ENCODE measurements at places on chromosomes 11 and 22.

- no peak for DNase-seq
These were observed 34.9 kb downstream of the CADM1 start for GRCh38 chr11:115469361-115469760.

- no peak for DNase-seq
These were observed 34.3 kb upstream of the IGSF9B start for GRCh38 chr11:133991101-133991500.

DNA sequence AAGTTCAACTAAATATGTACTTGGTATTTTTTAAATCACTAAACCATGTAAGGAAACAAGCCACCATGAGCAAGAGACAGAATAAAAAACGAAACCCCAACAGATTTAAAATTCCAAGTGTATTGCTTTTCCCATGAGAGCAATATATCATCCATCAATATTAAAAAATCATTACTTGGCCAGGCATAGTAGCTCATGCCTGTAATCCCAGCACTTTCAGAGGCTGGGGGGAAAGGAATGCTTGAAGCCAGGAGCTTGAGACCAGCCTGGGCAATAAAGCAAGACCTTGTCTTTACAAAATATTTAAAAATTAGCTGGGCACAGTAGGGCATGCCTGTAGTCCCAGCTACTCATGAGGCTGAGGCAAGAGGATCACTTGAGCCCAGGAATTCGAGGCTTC, 190.8 kb downstream of the TTC28 start:
- DNase-seq: no peak

- peak; percentile 77 for DNase-seq
These were observed 7.3 kb downstream of the USP47 start for GRCh38 chr11:11848891-11849746.

DNA sequence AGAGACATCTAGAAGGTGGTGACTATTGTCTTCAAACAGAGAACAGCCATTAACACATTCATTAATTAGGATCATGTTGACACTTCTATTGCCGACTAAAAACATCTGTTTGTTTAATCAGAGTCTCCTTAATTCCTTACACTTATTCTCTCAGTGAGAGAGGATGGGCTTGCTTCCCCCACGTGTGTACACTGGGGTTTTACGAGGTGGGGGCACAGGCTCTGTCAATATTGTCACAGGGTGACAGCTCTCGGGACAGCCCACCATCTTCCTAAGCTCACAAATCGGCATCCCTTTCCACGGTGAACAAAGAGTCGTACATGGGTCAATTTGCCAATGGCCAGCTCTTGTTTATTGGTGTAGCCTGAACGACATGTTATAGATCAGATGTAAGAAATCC, 413.2 kb downstream of the MIAT start:
- no peak for DNase-seq

- DNase-seq: no peak
These were observed 256.3 kb upstream of the ARHGAP20 start for GRCh38 chr11:110968348-110969062.

DNA sequence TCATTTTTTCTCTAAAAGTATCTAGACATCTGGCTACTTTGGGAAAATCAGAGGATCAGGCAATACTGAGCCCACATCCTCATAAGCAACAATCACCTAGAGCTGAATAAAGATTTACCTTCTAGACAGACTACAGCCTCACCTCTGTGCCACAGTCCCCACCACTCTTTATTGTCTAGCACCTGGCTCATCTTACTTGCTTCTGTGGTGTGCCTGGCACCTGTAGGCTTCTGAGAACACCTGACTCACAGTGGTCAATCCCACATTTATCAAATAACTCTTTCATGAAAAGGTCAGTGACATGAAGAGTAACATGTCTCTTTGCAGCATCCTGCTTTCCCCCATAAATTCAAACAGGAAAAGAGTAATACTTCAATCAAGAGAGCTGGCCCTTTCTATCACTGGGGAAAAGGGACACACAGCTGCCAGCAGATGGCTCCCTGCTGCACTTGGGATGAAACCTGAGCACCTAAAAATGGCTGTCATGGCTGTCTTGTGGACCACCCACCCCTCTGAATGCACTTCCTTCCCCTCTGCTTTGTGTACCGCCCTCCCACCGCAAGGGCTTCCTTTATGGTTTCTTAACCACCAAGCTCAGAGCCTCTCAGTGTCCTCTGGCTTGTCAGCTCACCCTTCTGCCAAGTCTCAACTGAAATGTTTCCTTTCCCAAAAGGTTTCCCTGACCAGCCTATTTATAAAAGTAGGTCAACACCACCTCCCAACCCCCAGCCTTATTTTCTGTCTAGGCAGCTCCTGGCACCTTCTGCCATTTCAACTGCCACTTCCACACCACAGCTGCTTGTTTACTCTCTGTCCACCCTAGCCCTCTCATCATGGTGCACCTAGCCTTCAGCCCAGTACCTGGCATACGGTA, 9.3 kb downstream of the TFIP11 start:
- DNase-seq: peak; percentile 41

- no peak for DNase-seq
These were observed 306.3 kb upstream of the ANO3 start for GRCh38 chr11:26025676-26026075.

DNA sequence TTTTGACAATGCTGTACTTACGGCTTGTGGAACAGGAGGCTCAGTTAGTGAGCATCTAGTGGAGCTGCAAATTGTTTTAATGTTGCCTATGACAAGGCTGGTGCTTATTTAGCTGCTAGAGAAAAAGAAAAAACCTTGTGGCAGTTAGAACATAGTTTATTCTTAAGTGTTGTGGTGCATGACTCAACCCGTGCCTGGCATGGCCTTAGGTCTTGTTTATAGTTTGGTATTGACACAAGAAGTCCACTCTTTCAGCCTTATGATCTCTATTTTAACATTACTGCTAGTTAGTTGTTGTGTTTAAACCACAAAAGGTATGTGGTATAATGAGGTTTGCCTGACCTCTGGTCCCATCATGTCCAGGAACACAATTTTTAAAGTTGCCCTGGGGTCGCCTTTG, 744.6 kb downstream of the FAM181B start:
- DNase-seq: no peak

DNA sequence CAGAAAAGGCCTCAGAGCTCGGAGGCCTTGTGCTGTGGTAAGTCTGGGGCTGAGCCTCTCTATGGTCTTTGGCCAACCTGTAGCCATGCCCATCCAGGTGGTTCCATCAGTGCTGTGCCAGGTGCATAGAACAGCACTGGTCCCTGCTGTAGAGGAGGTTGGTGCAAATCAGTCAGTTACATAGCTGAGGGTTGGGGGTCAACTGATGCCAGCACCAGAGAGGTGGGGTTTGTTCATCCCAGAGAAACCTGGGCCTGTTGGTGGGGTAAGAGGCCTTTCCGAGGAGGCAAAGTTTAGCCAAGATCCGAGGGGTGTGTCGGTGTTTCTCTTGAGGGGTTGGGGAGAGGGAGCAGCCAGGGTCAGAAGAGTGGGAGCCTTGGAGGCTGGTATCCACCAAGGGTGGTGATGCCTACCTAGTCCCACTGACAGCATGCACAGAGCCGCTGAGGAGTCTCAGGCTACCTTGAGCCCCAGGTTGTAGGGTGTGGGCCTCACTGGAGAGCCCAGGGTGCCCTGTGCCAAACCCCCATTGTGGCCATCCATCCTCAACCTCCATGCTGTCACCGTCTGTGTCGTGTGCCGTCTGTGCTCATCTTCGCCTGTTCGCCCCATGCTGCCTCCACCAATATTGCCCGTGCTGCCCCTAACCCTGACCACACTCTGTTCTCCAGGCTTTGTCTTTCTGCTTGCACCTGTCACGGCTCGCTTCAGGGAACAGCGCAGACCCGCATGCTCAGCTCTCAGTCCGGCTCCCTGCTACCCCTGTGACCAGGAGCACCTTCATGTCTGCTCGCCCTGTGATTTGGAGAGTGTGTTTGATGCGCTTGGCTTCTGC, 78.7 kb upstream of the SUSD2 start:
- DNase-seq: no peak

GRCh38 chr11:8709002-8709672, 26.5 kb downstream of the RPL27A start:
- no peak for DNase-seq

GRCh38 chr22:42673898-42674401, 24.8 kb upstream of the CYB5R3 start:
- no peak for DNase-seq

- DNase-seq: no peak
These were observed 740 bp upstream of the TRMT2A start for GRCh38 chr22:20117633-20118299.

GRCh38 chr11:129435499-129436245, 60.0 kb downstream of the BARX2 start:
- DNase-seq: no peak

- peak; percentile 89 for DNase-seq
These were observed 11.5 kb downstream of the YPEL4 start for GRCh38 chr11:57638005-57638781.

DNA sequence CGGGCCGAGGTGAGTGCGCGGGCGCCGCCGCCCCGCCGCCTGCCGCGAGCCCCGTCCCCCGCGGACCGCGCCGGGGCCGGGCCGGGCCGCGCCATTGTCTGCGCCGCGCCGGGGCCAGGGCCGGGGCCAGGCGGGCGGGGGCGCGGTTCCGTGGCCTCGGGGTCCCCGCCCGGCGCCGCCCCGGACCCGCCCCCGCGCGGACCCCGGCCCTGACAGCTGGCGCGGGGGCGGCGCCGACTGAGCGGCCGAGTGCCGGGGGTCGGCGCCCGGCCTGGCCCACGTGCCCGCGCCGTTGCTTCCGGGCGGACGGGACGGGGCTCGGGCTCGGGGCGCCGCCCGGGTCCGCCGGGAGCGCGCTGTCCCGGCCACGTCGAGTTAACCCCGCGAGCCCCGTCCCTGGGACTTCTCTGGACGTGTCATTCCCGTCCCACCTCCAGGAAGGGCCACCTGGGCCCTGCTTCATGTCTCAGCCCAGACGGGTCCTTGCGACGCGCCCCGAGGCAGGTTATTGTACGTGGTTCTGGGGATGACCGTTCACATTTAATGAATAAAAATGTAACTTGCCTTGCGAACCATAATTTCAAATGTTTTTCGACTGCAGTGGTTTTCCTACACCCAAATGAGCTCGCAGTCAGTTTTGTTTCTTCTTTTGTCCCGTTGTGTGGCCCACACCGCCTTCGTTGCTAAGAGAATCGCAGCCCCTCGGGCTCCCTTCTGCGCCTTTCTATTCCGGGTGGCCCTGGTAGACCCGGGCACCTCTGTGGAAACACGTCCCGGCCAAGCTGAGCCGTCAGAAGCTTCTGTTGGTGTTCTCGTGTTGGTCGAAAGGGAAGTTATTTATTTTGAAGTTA, 562 bp downstream of the ZBED4 start:
- DNase-seq: no peak

DNA sequence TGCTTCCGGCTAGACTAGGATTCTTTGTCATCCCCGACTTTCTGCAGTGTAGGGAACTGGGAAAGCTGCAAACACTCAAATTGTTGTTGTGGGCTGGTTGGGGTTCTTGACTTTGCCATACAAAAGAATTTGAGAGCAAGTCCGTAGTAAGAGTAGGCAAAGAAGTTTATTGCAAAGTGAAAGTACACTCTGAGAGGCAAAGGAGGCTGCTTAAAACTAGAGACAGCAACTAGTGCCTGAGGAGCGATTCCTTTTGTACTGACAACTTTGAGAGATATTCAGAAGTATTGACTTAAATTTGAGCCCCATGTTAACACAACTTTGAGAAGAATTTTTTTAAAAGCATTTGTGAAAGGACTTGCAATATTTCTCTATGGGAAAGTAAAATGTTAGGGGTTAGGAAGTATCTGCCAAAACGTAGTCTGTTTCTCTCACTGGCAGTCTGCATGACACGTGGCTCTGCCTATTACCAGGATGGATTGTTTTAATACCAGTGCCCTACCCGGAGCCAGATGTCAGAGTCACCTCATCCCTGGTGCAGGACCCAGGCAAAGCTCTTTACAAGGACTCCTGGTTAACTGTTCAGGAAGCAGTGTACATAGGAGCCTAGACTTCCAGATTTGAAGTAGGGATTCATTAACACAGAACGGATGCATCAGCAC, 85.0 kb upstream of the CLPB start:
- no peak for DNase-seq

DNA sequence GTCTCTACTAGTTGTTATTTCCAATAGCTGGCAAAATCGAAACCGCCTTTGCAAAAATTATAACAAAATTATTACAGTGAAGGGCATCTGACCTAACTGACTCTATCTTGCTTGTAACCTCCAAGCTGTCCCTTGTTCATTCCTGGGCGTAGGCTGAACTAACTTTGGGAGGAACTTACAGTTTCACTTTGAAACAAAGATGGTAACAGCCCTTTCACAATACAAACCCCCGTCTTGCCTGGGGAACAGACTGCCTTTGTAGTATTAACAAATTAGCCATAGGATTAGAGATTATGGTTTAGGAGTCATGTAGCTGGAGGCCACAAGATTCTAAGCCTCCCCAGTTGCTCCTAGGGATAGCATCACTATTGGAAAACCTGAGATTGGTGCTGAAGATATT, 131.6 kb upstream of the HSD17B12 start:
- no peak for DNase-seq

DNA sequence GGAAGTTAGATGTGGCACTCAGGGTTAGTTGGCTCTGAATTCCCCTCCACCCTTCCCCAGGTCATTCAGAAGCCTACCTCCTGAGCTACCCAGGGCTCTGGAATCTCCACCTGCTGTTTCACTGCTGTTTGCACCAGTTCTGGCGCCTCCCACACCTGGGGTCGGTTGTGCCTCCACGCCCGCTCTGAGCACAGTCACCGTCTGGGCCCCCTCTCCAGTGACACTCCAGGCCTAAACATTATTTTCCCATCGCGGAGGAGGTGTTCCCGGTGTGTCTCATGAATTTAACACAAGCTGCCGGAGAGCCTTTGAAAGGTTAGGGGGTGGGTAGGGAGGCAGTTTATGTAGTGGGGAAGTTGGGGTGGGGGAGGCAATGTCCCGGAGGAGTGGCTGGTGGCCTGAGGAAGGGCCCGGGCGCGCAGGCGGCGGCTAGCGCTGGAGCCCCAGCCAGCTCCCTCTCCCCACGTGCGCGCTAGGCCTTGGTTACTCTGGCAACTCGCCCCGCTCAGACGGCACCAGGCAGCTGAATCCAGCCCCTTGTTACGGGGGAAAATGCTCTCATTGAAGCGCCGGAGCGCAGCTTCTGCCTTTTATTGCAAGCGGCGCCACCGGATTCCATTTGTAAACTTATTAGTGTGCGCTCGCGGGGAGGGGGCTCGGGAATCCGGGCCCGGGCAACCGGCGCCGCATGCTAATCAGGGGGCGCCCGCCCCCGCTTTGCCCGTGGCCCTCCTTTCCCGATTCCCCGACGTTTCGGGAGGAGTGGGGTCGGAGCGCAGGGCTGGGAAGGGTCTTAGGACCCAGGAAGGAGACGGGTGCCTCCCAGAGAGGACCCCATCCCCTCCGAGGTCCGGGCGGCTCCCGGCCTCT, 52.4 kb downstream of the GRIK4 start:
- peak; percentile 86 for DNase-seq

- DNase-seq: no peak
These were observed 80.3 kb downstream of the ETS1 start for GRCh38 chr11:128506999-128507611.
